ENCODE measurements at places on chromosomes 6 and 20. TPM values are rescaled to one million over a fixed set of nuclear protein-coding genes. Genes with fewer than 3 reads are reported as not detected.

- no peak for DNase-seq
Measured at GRCh38 chr6:160285541-160286105, 27.0 kb upstream of the SLC22A2 start.

DNA sequence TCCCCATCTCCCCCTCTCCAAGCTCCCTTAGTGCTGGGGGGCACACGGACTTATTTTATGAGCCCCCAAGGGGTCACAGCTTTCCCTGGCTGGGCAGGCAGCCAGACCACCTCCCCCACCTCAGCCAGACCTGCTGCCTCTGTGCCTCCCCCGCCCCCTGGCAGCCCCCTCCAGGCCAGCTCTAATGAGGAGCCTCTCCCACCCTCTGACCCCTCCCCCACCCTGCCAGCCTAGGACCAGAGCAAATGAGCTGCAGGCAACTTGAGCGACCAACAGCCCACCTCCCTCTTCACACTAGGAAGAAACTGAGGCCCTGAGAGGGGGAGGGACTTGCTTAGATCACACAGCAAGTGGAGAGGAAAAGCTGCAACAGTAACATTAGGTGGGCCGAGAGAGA is 1.9 kb downstream of the GDF5 start:
- no peak for DNase-seq

GRCh38 chr6:78308025-78308424 is 559.3 kb upstream of the IRAK1BP1 start:
- peak; percentile 9 for DNase-seq

DNA sequence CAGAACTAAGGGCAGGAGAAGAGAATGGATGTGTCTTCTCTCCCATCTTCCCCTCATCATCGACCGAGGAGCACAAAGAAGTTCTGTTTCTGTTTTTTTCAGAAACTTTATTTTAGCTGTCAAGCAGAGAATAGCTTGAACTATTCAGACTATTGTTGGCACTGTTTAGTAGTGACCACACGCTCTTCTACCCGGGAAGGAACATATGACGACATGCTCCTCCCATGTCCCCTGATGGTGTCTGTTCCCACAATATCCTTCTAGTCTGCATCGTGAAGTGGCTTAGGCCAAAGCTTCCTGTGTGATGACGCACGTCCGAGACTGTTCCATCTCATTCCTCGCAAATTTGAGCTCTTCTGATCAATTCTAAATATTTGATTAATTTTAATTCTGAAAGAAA is 27.2 kb upstream of the KIF25 start:
- DNase-seq = no peak

- no peak for DNase-seq
Measured at GRCh38 chr6:40714143-40714542, 127.0 kb upstream of the LRFN2 start.

DNA sequence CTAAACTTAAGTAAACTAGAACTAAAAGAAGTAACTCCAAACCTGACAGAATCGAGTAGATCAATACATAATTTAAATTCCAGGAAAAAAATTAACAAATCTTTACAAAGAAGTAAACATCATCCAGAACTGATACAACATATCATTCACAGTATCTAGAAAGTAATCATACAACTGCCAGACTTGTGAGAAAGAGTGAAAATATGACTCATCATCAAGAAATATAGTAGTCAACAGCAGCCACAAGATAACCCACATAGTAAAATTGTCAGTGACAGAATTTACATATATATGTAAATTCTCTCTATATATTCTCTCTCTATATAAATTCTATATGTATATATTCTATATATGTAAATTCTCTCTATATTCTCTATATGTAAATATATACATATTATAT is 242.8 kb upstream of the RGS17 start:
- DNase-seq = no peak

DNA sequence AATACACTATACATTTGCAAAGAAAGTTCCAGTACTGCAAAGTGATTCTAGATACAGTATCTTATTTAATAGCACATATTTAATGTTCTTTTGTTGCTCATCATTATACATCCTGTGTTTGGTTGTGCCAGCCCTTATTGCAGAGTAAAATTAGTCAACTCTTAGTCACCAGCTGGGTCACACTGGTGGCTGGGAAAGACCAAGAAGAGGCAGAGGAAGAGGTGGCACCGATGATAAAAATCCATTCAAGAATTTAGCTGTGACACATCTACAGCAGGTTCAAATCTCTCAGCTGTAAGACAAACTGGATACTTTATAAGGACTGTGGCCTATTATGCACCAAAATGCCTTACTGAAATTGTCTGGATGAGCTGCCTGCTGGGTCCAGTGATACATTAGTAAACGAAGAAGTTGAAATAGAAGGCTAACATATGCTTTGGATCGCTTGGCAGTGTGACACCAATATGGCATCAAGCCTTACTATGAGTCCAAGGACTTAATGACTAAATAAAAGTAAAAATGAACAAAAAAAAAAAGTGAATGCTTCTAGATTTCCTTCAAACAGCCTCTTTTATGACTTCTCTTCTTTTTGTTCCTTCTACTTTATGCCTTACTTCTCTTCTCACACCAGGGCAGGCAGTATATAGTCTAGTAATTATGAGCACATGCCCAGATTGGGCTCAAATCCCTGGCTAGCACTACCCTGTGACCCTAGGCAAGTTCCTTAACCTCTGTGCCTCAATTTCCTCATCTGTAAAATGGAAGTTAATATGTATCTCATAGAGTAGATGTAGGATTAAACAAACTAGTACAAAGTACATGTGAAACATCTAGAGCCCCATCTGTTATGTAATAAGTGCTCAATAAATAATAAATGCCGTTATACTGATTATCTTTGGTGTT is 29.4 kb upstream of the RNF8 start:
- DNase-seq = no peak

DNA sequence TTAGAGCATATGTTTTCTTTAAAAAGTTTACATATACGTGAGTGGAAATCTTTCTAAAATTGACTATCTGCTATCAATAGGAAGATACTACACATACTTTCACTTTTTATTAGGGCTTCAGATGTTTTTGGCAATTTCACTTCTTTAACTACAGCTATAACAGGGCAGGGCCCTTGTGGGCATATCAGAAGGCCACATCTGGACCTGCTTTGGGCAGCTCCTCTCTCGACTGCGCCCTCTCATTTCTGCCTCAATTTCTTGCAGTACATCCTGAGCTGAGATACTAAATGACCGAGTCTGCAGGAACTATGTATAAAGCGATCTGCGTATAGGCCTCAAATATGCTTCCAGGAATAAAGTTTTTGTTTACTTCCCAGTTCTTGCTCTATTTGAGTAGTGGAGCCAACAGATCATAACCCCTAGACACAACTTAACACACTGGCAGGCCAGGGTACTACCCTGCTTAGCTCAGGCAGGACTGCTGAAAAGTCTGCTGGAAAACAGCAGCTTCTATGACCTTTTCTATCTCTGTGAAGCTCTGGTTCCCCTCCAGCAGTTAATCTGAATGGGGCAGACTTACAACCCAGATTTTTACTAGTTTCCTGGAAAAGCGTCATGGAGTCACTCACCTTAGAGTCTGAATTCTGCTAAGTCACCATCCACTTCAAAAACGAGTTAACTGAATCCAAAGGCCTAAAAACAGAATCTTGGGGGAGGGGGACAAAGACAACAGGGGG is 12.7 kb downstream of the GCLC start:
- no peak for DNase-seq

DNA sequence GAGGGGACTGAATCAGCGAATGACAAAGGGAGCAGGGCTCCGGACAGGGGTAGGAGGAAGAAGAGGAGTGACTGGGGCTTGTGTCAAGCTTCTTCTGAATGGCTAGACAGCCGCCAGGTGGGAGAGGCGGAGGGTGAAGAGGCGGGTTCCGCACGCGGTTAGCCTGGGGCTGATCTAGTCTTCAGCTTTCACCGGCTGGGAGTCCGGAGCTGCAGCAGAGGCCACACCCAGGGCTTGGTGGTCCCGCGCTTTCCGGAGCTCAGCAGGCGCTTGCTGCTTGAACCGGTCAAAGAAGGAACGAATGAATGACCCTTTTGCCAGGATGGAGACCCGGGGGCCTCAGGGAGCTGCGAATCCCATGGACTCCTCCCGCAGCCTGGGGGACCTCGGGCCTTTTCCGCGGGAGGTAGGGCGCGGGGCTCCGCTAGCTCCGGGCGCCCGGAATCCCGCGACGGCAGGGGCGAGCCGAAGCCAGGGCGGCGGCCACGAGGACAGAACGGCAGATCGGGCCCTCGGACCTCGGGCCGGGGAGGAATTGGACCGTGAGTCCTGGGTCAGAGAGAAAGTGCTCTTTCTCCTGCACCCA is at the start of gene C6orf141:
Gene C6orf141 (plus strand): TSS at position 177 of the 586 bp plus-strand sequence. CDS start 125 bp downstream, at position 302.
- DNase-seq = peak; percentile 34

GRCh38 chr6:26222571-26222970 is 135.3 kb downstream of the HFE start:
- no peak for DNase-seq

- no peak for DNase-seq
Measured at GRCh38 chr20:24764794-24765202, 184.3 kb upstream of the CST7 start.

- no peak for DNase-seq
Measured at GRCh38 chr6:154139892-154140291, 100.9 kb downstream of the OPRM1 start.

DNA sequence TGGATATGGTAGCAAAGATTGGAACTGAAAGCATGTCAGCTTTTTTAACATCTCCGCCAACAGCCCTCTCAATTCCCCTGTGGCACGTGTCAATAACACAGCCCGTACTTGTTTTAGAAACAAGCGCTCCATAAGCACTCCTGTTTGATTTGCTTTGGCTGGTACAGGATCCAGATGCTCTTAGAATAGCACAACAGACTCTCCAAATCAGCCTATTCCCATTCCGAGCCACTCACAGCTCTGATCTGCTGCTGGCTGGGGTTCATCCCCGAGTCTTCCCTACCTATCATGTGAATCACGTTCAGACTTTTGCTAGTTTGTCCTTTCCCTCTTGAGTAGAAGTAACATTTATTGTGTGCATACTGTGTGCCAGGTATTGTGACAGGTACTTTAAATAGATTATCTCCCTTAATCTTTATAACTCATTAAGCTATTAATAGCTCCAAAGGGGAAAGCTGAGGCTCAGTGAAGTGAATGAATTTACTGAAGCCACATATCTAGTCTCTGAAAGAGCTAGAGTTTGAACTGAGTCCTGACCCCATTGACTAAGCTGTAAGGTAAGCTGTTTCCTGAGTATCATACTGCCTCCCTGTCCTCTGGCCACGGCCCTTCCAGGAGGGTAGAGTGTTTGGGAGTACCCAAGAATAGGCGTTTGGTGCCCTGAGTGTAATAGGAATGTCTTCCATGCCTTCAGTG is 46.7 kb downstream of the RALY start:
- peak; percentile 53 for DNase-seq

GRCh38 chr20:61477451-61477861 is 225.4 kb downstream of the CDH4 start:
- no peak for DNase-seq

GRCh38 chr6:156845454-156846155 is 68.4 kb downstream of the ARID1B start:
- DNase-seq = no peak

DNA sequence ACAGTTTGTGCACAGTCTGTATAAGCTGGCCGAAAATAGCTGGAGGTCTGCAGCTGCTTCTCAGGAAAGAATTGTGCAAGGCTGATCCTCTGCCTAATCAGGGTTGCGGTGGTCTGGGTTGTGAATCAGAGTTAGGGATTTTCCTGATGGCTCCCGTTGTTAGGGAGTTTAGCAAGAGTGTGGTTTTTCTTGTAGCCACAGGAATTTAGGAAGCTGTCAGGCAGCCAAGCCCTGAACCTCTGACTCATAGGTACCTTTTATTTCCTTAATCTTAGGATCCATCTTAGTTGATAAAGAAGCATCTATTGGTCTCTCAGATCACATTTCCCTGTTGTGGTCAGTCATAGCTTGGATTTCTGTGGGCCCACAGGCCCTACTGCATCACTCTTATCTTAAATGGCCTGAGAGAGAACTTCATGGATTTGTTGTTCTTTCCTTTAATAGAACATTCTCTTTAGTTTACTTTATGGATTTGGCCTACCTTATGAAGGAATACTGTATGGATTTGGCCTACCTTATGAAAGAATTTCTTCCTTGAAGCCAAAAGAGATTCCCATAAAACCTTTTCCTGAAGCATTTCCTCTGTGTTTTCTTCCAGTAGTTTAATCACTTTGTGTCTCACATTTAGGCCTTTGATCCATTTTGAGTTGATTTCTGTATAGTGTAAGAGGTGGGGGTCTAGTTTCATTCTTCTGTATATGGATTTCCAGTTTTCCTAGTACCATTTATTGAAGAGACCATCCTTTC is 10.3 kb downstream of the KIF25 start:
- DNase-seq = peak; percentile 99

- DNase-seq = no peak
Measured at GRCh38 chr6:15974817-15975216, 154.1 kb upstream of the MYLIP start.

Gene AIF1
- total RNA-seq = not detected

Gene GPR6
- total RNA-seq = not detected

Gene WFDC10B
- total RNA-seq = not detected

Gene ZKSCAN8
- 24.8 TPM for total RNA-seq

Gene PHACTR2
- total RNA-seq = 52.3 TPM

Gene MYLK4
- 0.69 TPM for total RNA-seq

Gene GRM1
- 0.54 TPM for total RNA-seq

Data from cardiac muscle cell (in vitro differentiated cells and primary cell).